Myometrial cell (primary cell): ENCODE measurements at places on chromosomes 6 and 20. TPM values are rescaled to one million over a fixed set of nuclear protein-coding genes. Genes with fewer than 3 reads are reported as not detected.

Gene INSM1
- not detected in 2 replicates for total RNA-seq

Gene MYB
- 2.5 and 4.0 TPM in 2 replicates for total RNA-seq

Gene NRN1
- total RNA-seq: not detected in 2 replicates

Gene FLRT3
- total RNA-seq: 1.4 and 4.1 TPM in 2 replicates

Gene DSP
- total RNA-seq: 0.35 TPM in 1 of 2 replicates, not detected in the other

Gene CUTA
- total RNA-seq: 249 and 321 TPM in 2 replicates

Gene UCKL1
- 23.4 and 27.1 TPM in 2 replicates for total RNA-seq

Gene EPHA7
- total RNA-seq: under 0.01 TPM in 2 replicates

Gene ANKRD66
- not detected in 2 replicates for total RNA-seq

Gene PET117
- total RNA-seq: 9.6 and 13.5 TPM in 2 replicates
